ENCODE measurements at places on chromosomes 7 and 10. TPM values are rescaled to one million over a fixed set of nuclear protein-coding genes. Genes with fewer than 3 reads are reported as not detected.

GRCh38 chr7:30817371-30817767 lies 46.2 kb downstream of the MINDY4 start:
- DNase-seq: no peak

DNA sequence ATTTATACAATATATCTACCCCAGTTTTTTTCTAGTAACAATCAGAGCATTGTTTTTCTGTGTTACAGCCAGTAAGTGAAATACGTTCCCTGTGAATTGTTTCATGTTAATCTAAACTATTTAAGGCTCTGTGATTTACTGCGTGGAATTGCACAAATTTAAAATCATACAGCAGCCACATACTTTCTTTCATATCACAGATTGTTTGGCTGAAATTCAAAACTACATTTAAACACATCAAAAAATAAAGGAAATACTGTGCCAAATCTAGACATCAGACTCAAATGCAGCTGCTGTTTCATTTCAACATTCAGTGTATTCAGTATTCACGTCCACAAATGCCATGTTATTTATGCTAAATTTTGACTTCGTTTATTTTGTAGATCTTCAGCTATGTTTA lies 242.6 kb upstream of the HGF start:
- DNase-seq: peak; percentile 9

GRCh38 chr7:141884539-141885225 lies 31.5 kb upstream of the OR9A4 start:
- no peak for DNase-seq

GRCh38 chr7:37848297-37848696 lies at the start of gene NME8:
NME8 (plus strand) TSS chr7:37848597; CDS start chr7:37850267, 1,670 bp downstream.
- DNase-seq: no peak

GRCh38 chr10:63578501-63578900 lies 57.3 kb downstream of the REEP3 start:
- DNase-seq: no peak

- peak; percentile 61 for DNase-seq
Observed at GRCh38 chr7:2009541-2010001, 223.2 kb downstream of the MAD1L1 start.

GRCh38 chr10:129909531-129910256 lies 54.4 kb downstream of the EBF3 start:
- no peak for DNase-seq

DNA sequence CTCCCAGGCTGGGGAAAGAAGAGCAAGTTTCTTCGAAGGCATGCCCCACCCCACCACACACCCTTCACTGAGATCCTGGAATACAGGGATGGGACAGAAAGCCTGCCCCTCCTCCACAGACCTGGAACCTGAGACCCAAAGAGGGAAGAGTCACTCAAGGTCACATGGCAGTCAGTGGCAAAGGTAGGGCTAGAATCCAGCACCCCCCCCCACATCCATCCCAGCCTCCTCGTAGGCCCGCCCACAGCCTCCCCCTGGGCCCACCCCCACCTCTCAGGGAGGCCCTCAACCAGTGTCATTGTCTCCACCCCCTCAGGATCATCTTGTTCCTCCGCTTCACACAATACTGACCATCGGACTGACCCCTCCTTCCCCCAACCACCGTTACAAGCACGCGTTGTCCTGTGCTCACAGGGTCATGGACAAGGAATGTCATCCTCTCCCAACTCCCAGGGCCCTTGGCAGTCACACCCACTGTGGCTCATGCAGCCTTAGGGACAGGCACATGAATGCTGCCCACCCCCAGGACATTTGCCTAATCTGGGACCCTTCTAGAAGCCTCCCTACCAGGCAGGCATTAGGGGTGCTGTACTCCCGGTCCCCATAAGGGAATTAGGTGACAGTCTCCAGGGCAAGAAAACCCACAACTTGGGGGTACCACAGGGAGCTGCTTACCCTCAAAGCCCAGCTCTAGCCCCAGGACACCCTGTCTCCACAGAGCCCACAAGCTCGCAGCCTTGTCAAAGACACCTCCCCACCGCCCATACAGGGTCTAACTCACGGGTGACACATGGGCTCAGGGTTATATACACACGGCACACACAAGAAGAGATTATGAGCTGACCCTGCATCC lies 1.4 kb downstream of the KCNH2 start:
- peak; percentile 51 for DNase-seq

- DNase-seq: no peak
Observed at GRCh38 chr10:12941966-12942365, 59.5 kb downstream of the CCDC3 start.

DNA sequence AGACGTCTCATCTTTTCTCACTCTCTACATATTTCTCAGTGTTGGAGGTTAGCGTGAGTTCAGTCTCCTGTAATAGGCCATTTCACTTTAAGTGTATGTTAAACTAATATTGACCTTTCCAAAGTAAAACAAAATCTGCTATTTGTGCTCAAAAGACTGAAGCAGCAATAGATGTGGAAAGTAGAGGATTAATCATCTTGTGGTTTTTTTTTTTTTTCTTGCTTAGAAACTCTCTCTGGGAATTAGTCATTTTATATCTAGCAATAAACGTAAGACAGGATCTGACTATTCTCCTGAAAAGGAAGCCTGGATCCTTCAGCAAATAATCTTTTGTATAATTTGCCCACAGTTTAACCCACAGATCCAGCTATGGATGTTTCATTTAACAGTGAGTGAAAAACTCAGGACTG lies 81.7 kb downstream of the NRP1 start:
- no peak for DNase-seq

DNA sequence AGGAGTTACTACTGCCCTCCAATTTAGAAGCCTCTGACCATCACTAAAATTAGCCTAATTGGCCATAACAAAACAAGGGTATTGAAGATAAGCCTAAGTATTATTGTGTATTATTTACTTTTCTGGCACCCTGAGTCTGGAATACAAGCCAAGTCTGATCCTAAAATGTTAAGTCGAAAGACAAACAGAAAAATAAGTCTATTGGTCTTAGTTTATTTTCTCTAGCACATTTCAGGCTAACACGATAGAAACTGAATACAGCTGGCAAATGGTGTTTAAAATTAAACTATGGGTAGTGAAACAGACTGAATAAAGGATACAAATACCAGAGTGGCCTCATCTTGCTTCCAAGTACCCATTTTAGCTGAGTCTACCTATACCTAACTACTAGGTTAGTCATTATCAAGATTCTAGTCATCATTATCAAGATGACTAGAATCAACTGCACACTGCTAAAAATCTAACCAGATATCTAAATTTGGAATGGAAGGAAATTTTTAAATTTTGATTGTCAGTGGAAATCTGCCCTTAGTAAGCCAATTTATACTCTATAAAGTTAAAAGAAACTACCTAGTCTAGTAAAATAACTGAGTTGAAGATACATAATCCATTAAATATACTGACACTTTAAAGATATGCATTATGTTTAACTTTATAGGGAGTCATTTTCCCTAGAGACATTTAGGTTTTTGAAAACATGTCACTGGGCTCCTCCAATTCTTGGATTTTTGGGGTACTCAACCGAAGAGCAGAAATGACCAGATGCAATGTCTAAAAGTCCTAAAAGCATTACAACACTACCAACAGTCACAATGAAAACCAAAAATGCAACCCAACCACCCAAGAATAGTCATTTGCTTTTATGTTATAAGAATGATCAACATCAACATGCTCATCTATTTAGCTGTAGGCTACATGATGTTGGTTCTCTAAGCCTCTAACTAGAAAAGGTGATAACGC lies 80.9 kb downstream of the NT5C2 start:
- DNase-seq: no peak

DNA sequence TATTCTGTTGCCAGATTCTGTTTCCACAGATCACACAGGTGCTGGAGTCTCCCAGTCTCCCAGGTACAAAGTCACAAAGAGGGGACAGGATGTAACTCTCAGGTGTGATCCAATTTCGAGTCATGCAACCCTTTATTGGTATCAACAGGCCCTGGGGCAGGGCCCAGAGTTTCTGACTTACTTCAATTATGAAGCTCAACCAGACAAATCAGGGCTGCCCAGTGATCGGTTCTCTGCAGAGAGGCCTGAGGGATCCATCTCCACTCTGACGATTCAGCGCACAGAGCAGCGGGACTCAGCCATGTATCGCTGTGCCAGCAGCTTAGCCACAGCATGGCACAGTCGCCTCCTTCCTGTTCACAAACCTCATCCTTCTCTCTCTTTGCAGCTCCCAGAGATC lies 237.5 kb upstream of the PRSS1 start:
- no peak for DNase-seq

DNA sequence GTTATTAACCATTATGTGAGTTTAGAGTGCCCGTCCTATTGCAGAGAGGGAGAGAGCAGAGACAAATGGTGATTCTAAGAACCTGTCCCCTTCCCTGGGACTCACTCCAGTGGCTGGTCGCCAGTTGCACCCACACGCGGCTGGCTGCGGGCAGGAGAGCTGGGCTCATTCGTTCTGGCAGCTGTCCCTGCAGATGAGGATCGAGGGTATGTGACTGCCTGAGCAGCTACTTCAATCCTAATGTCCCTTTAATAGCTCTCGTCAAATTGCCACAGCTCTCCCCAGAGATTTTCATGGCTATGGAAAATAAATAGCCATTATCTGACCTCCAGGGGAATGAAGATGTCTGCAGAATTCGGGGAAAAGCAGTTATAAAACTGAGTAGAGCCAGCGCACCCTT lies 41.6 kb downstream of the RBM28 start:
- peak; percentile 91 for DNase-seq

GRCh38 chr7:105015390-105015965 lies 1.5 kb downstream of the KMT2E start:
- DNase-seq: peak; percentile 55

GRCh38 chr7:100053215-100053614 lies 3.6 kb downstream of the ZSCAN21 start:
- DNase-seq: peak; percentile 98

The ASB10 gene
- total RNA-seq: 0.99 TPM

The SKIDA1 gene
- total RNA-seq: 0.26 TPM

The CALHM3 gene
- not detected for total RNA-seq

The GRM3 gene
- not detected for total RNA-seq
